GM12891 (cell line): ENCODE measurements at places on chromosomes 5 and 9.

DNA sequence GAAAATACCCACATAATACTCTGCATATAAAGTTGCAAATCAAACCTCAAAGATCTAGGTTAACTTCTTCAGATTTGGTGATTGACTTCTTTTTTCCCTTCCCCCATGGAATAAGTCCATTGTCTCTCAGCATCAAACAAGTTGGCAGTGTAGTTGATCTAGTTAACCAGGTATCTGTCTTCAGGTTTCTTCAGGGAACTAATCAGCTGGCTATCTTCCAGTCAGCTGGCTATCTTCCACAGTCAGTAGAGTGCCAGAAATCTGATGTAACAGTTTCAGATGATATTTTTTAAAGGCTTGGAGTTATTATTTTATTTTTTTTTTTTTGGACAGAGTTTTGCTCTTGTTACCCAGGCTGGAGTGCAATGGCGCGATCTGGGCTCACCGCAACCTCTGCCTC is 16.8 kb downstream of the TNFSF15 start:
- no peak for DNase-seq

- no peak for DNase-seq
Measured at GRCh38 chr5:158849219-158849791, 250.4 kb downstream of the EBF1 start.

DNA sequence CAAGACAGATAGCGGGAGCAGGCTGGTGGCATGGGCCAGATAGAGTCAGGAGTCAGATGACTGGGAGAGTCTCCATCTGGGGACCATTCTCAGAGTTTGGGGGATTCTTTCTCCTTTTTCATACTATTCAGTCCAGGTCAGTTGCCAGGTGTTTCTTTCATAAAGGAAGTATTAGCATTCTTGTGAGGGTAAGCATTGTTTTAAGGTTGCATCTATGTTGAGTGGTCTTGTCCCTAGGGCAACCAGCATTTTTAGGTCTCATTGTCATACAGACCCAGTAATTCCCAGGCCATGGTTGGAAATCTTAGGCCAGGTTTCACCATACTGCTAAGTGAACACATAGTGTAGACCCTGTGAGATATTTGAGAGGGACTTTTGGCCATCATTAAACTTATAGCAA is 122.3 kb upstream of the POC5 start:
- DNase-seq: no peak

DNA sequence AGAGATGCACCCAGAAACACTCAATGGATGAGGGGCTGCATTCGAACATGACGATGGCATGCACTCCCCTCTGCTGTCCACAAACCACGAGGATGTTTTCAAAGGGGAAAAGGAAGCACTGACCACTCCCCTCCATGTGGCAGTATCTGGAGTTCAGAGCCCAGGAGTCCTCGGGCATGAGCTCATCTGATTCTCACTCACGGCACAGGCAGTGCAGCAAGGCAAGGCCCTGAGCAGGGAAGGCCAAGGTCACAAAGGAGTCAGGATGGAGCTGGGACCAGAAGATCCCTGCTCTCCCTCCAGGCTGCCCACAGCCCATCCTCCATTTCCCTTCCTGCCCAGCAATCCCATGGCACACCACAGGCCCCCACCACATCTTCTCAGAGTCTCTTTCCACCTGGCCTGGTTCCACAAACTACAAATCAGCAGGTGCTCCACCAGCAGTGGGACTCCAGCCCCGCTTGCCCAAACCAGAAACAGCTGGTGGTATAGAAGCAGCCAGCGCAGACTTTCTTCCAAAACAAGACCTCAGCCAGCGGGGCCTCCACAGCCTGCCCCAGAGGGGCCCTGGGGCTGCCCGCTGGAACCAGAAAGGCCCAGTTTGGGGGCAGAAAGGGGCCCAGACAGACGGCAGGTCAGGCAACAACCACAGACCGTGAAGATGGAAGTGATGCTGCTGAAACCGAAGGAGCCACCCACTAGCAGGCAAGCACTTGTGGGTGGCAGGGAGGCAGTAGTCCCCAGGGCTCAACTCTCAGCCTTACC is 12.2 kb downstream of the TNIP1 start:
- no peak for DNase-seq

DNA sequence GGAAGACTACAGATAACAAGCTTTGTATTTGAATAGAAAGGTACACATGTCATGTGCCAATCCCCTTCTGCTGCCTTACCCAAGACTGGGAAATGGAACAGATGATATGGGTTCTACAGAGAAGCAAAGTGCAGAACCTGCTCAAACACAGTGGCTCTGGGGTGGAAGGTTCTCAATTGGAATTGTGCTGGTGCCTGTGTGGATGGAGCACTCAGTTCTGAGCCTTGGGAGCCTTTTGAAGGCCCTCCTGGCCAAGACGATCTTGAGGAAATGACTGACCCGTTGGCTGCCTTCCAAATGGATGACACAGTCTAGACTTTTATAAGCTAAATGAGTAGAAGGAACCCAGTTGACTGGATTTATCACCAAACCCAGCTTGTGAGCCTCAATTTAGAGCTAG is 4.2 kb upstream of the PRSS3 start:
- DNase-seq: no peak

- no peak for DNase-seq
Measured at GRCh38 chr5:56984445-56984844, 32.5 kb upstream of the MIER3 start.

GRCh38 chr5:138989720-138990119 is 114.6 kb upstream of the LRRTM2 start:
- no peak for DNase-seq

GRCh38 chr9:93105620-93106019 is 9.6 kb downstream of the CARD19 start:
- DNase-seq: no peak

GRCh38 chr5:37786862-37787519 is 52.9 kb downstream of the GDNF start:
- no peak for DNase-seq

- no peak for DNase-seq
Measured at GRCh38 chr5:56430422-56430821, 197.3 kb upstream of the ANKRD55 start.

DNA sequence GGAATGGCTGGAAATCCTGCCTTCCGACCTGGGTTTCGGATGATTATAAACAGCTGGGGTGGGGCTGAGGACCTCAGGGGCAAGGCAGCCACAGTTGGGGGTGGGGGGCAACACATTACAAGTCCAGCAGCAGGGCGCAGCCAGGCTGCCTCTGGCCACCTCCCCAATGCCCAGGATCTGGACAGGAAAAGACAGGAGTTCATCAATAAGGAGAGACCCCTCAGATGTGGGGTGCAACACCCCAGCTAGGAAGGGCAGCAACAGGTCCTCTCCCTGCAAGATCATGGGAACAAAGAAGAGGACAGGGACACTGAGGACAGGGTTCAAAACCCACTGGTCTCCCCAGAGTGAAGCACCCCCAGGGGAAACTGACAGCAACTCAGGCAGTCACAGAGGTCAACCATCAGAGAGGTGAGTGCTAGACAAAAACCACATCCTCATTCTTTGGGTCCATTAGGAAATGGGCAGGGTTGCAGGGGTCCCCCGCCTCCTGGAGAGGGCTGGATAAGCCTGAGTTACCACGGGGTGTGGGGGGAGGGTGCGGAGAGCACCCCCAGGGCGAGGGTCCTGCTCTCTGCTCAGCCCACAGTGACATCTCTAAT is 33.5 kb downstream of the SEMA4D start:
- DNase-seq: no peak

DNA sequence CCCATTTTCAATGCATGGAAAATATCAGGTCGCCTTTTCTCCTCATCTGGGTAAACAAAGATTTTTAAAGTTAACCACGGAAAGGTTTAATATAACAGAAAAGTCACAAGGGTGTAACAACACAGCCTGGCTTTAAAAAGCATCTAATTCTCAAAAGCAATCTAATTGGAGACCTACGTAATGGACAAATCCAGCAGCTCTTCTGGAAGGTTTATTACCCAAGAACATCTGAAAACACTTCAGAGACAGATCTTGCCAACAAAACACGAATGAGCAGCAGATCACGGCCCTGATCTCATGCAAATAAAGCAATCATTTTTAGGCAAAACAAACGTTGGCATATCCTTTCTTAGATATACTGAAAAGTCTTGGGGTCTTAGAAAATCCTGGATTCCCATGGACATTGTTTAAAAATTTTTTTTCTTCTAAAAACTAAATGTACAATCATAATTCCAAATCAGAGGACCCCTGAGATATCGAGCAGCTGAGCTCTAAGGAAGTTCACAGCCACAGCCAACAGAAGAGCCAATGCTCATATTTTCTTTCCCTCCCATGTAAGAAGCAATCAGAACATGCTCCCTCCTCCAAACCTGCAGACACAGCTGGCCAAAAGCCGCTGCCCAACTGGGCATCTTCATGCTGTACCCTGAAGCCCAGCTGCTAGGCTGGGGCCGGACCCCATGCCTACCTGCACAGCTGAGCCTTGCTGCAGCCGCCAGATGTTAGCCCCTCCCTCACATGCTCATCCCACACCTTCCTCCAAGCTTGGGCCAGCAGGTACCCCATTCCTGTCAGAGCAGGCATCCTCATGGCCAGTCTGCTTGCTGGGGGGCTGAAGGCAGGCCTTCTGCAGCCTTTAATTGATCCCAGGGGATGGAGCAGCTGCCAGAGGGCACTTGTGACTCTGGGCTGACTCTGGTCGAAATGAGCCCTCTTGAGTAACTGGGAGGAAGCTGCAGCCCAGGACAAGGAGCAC is 11.2 kb downstream of the ANKS6 start:
- no peak for DNase-seq

DNA sequence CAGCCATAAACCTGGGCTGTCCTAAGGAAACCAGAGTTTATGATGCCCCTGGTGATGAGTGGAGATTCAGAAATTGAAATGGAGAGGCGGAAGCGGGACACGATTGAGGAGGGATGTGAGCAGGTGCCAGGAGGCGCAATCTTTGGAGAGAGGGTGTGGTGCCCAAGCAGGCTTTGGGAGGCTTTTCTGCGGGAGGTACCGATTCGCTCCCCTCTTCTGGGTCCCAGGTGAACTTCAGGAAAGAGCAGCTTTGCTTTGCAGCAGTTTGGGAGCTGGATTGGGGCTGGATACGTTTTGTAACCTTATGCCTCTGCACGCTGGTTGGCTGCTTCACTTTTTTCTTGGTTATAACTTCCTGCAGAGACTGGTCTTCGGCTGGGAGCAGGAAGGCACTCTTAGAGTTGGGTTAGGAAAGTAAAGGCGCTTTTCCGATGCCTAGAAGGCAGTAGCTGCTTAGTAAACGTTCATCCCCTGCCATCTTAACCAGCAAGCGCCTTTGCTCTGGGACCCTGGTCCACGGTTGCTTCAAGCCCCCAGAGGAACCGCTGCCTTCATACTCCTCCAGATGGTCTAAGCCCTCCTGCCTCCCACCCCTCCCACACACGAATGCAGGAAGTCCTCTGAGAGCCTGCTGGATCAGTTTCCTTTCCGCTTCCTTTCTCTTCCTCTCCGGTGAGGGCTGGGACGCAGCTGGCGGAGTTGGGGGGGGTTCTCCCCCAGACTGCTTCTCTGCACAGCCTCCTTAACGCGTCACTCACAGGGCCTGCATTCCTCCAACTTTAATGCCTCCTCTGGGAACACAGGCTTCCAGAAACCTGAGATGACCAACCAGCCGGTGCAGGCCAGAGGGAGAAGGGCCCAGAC is 15.2 kb upstream of the NEK6 start:
- DNase-seq: no peak

DNA sequence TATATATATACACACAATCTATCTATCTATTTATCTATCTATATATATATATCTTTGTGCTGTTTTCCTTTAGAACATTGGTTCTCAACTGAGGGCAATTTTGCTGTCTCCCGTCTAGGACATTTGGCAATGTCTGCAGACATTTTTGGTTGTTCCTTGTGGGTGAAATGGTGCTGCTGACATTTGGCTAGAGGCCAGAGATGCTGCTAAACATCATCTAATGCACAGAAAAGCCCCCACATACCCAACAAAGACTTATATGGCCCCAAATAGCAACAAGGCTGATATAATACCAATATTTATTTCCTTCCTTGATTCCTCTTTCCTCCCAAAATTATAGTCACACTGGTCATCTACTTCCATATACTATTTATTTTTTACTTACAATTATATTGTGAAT is 197.5 kb downstream of the TRPM3 start:
- no peak for DNase-seq
